ENCODE measurements at places on chromosomes 13 and 19.

GRCh38 chr13:95497381-95497807 is 55.1 kb upstream of the CLDN10 start:
- no peak for DNase-seq

DNA sequence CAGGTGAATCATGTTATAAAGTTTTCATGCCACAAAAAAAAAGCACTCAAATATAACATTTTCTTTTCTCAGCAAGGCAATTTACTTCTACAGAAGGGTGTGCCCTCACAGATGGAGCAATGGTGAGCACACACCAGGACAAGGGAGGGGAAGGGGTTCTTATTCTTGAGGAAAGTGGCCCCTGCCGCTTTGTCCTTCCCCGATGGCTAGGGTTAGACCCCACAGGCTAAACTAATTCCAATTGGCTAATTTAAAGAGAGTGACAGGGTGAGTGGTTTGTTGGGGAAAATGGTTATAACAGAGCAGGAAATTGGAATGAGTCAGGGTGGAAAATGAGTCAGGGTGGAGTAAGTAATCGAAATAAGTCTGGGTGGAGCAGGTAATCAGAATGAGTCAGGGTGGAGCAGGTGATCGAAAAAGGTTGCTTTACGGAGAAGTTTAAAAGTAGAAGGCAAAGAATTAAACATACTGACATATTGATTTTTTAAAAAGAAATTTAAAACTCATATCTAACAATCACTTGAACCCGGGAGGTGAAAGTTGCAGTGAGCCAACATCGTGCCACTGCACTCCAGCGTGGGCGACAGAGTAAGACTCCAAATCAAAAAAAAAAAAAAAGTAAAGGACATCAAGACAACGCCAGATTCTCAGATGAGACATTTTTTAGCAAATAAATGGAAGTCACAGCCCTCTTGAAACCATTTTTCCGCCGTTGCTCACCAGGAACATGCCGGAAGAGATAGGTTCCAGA is 813 bp downstream of the ZNF562 start:
- no peak for DNase-seq

DNA sequence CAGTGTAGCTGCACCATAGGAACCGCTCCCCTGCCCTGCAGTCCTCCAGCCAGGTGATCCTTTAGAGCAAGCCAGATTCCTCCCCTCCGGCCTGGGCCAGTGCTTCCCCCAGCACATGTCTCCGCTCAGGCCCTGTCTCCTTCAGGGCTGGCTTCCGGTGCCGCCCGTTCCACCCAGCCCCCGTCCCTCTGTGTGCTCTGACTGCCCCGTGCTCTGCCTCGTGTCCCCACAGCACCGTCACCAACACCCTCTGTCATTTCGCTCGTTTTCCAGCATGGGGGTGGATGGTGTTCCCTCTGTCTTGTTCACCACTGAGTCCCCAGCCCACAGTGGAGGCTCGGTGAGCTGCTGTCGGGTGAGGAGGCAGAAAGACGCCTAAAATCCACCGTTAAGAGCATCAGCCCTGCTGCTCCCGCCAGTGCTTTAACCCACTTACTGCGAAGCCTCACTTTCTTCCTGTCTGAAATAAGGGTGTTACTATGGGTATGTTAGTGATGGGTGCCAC is 54.5 kb downstream of the TSSK6 start:
- DNase-seq = no peak

GRCh38 chr13:90968166-90968904 is 379.2 kb upstream of the MIR17HG start:
- DNase-seq = peak; percentile 5

GRCh38 chr13:85321734-85322133 is 477.5 kb downstream of the SLITRK6 start:
- DNase-seq = no peak

DNA sequence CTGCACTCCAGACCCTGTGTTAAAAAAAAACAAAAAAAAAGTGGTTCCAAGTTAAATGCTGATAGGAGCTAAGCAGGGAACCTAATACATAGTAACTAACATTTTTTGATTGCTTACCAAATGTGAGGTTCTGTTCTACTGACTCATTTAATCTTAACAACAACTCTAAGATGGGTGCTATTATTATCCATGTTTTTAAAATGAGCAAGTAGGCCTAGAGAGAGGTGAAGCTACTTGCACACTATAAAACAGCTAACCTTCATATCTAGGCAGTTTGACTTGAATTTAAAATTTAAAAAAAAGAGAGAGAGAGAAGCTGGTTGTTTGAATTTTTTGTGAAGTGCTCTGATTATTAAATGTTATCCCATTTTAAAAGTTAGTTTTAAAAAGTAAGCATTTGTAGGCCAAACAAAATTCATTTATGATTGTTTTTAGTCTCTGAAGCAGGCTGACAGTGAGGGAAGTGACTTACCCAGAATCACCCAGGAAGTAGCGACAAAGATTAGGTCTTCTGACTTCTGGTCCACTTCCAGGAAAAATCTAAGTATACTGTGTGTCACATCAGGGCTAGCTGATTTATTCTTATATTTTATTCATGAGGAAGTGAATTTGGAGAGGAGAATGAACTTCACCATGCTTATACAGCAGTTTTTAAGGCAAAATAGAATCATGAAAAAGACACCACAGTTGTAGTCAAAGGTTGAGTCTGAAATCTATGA is 2.4 kb downstream of the SIGLECL1 start:
- no peak for DNase-seq

DNA sequence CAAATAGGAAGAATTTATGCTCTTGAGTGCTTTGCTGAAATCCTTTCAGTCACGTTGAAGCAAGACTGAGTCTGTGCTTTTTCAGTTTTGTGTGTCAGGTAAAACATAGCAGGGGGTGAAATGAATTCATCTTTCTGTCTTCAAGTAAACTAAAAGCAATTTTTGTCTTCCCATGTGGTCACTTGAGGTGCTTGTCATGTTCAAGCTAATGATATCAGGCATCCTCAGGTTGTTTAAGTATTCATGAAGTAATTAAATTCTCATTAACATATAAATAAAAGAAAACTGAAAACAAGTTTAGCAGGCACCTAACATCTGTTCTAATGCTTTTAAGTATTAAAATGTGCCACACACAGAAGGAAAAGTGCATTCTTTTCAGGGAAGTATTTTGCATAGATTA is 2701.3 kb downstream of the PCDH9 start:
- no peak for DNase-seq

Data from right renal cortex interstitium (tissue), 3 donors.